Activated CD8-positive, alpha-beta memory T cell treated with anti-CD3 and anti-CD28 coated beads, Interleukin-2, amount 10 ng/mL, durations not matched to agents 7 days and 5 days (primary cell): ENCODE measurements at places on chromosomes 5 and 9. TPM values are rescaled to one million over a fixed set of nuclear protein-coding genes. Genes with fewer than 3 reads are reported as not detected.

NACC2 gene
- total RNA-seq = 9.7 TPM

DNA sequence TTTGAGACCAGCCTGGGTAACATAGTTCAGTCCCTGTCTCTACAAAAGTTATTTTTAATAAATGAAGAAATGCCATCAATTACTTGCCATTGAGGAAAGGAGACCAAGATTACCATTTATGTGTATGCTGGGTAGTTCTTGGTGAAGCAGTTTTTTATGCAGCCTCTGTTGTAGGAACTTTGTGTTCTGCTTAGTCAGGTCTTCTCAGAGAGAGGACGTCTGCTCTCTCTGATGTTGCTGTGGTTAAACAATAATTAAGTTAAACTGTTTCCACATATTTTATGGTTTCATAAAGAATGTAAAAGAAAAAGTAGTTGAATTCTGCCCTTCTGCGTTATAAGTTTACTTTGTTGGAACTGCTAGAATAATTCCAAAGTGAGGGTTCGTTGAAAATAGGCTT is 210.5 kb downstream of the KDM4C start:
- H3K4me1 ChIP-seq = peaks cover 11% of the 10 kb centered on the region
- no peak for DNase-seq
- H3K36me3 ChIP-seq = peaks cover 4% of the 10 kb centered on the region
- no peaks in the 10 kb centered on the region for H3K27me3 ChIP-seq
- no peak overlapping the region for H3K27ac ChIP-seq

CTXN3 gene
- not detected for total RNA-seq

NTMT1 gene
- 46.2 TPM for total RNA-seq

DNA sequence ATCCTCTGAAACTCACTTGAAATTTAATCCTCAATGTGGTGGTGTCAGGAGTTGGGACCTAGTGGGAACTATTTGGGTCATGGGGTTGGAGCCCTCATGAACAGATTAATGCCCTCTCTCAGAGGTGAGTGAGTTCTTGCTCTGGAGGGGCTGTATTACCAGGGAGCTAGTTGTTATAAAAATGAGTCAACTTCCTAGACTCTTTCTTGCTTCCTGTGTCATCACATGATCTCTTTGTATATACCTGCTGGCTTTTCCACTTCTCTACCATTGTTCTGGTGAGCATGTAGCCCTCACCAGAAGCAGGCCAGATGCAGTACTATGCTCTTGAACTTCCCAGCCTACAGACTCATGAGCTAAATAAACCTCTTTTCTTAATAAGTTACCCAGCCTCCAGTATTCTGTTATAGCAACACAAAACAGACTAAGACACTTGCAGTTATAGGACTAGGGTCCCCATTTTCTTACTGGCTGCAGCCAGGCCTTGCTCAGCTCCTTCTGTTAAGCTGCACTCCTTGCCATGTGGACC is 127.5 kb downstream of the SUSD1 start:
- no peak overlapping the region for H3K4me3 ChIP-seq
- peaks cover 12% of the 10 kb centered on the region for H3K4me1 ChIP-seq
- peaks cover 43% of the 10 kb centered on the region for H3K36me3 ChIP-seq

- no peak overlapping the region for H3K27ac ChIP-seq
- no peak overlapping the region for H3K4me3 ChIP-seq
- H3K4me1 ChIP-seq = no peaks in the 10 kb centered on the region
Measured at GRCh38 chr5:79955941-79956670, 35.0 kb downstream of the MTX3 start.

GRCh38 chr5:137870647-137871339 is 3.1 kb downstream of the MYOT start:
- no peaks in the 10 kb centered on the region for H3K27me3 ChIP-seq
- H3K4me1 ChIP-seq = peaks cover 3% of the 10 kb centered on the region
- H3K4me3 ChIP-seq = no peak overlapping the region
- no peak for DNase-seq

PCDHA1 gene
- total RNA-seq = not detected
